ENCODE measurements at places on chromosomes 5 and 9.
A peak's percentile ranks its signal among the peaks of the same experiment; 100 is the strongest.

- DNase-seq, result no peak
These were observed 273.1 kb upstream of the HAPLN1 start for GRCh38 chr5:83993803-83994202.

DNA sequence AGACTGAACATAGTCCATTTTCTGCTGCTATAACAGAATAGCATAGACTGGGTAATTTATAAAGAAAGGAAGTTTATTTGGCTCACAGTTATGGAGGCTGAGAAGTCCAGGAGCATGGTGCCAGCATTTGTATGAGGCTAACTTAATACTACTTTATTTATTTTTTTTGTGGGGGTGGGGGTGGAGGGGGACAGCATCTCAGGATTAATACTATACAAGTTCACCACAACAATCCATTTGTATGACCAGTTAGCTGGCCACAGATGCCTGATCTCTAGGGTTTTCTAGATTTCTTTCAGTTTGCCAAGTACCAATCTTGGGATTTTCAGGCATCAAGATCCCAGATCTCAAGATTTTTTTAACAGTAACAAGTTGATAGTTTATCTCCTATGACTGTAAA, 20.3 kb downstream of the ANGPTL2 start:
- DNase-seq, result no peak

DNA sequence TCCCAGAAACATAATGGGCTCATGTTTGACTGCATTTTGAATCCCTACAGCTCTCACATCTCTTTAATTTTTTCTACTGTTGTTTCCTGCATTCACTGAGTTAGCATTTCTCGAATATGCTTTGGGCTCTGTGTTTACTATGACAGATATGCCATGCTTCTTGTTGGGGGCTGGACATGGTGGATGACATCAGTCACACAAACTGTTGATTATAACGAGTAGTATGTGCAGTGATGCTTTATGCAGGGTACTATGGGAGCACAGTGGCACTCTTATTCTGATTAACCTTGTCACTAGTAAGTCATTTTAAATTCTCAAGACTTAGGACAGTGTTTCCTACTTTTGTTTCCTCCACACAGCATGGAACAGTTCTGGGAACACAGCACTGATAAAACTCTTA, 295.4 kb upstream of the ZNF608 start:
- DNase-seq, result no peak

- DNase-seq, result no peak
These were observed 92.9 kb upstream of the RASGRF2 start for GRCh38 chr5:80867233-80867632.

DNA sequence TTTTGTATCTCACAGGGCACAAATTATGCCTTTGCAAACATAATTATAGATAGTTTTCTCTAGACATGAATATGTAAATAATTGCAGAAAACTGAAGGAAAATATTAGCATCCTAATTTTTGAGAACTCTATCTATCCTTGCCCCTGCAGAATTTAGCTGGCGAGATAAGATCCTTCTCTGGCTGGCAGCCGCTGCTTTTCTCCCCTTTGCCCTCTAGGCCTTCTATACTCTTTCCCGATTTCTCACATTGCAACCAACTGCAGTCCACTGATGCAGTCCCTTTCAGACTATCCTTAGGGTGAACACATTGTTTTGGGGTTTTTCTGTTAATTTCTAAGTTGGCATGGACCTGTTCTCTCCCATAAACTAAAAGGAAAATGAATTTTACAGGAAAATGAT, 91.3 kb downstream of the CD180 start:
- DNase-seq, result no peak

- no peak for DNase-seq
These were observed 692 bp downstream of the PSAT1 start for GRCh38 chr9:78297672-78297961.

DNA sequence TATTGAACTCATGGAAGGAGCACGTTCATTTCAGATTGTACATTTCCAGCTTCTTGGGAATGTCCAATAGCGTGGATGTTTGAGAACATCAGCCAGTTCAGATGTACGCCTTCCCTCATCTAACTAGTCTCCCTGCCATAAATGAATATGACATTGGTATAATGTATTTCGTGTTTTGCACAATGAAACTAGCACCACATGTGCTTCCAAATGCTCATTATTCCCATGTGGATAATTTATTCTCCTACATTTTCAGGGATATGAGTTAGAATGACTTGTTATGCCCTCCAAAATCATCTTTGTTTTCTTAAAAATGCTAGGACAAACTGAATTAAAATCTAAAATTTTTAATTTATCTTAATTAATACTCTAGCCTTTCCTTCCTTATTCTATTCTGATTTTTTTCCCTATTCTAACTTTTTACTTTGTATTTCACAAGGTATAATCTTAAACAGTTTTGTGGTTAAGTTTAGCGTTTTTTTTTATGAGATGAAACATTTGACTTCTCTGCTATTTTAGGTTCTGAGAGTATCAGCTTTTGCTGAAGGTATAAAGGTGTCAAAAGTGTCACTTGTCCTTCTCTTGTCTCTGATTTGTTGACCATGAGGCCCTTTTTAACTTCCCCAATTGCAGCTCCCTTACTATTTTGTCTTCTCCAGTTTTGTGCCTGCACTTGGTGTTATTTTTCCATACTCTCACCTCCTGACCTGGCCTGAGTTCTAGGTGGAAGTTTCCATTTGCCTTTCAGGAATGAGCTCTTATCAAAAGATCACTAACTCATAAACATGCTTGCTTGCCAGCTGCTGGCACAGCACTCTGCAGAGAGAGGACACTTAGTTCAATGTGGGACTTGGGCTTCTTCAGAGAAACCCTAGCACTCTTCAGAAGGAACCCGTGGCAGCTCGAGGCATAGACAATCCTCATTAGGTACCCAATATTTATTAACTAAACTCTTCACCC, 106.8 kb downstream of the FRMD3 start:
- DNase-seq, result peak; percentile 17
